ENCODE measurements at places on chromosomes 4 and X.

- no peak for DNase-seq
Observed at GRCh38 chr4:68272380-68272779, 26.9 kb upstream of the TMPRSS11B start.

GRCh38 chrX:100687128-100687527 lies 43.1 kb downstream of the SRPX2 start:
- DNase-seq: peak; percentile 42

- peak; percentile 18 for DNase-seq
Observed at GRCh38 chr4:140300271-140300970, 73.0 kb upstream of the SCOC start.

GRCh38 chr4:8701126-8702019 lies 108.8 kb downstream of the CPZ start:
- DNase-seq: no peak

- DNase-seq: no peak
Observed at GRCh38 chrX:152991123-152991522, 2.8 kb downstream of the PNMA5 start.

DNA sequence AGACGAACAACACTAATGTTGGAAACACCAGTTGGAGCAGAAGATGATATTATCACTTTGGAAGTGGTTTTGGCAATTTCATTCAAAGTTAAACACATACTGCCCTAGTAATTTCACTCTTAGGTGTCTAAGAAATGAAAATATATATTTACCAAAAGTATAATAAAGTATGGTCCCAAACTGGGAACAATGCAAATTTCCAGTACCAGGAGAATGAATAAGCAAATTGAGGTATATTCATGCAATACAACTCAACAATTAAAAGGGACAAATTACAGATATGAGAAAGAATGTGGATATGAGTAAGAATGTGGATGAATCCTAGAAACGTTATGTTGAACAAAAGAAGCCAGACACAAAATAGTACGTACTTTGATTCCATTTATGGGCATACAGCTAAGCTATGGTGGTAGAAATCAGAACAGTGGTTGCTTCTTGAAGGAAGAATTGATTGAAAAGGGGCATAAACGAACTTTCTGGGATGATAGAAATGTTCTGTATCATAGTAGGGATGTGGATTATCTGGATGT lies 10.0 kb downstream of the ELMOD2 start:
- DNase-seq: no peak

DNA sequence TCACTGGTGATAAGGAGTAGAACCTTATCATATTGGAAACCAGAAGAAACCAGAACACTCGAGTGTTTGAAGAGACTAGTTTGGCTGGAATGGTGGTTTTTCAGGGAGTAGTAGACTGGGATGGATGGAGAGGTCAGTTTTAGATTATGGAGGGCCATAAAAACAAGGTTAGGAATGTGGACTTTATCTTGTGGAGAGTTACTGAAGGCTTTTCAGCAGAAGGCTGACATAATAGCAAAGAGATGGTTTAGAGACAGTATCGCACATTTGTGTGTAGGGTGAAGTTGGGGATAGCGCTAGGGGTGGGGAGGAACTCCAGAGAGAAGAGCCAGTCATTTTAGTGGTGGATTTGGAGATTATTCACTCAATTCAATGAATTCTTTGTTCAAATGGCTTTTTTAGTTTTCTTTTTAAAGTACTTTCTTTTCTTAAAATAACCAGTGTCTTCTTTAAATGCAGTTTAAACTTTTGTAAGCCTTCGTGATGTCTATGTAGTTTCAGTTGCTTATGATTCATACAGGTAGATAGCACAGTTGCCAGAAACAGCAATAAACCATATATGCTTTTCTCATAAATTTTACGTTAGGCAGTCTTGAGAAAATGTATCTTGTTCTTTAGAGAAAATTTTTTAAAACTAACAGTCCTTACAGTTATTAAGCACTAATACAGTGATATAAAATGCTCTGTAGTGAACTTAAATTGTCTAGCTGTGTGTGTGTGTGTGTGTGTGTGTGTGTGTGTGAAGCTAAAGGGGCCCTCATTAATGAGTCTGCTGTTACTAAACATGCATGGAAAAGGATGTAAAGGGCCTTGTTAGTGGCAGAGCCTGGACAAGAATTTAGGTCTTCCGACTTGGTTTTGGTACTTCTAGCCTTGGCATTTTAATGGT lies 3.8 kb downstream of the ARHGAP10 start:
- no peak for DNase-seq

- no peak for DNase-seq
Observed at GRCh38 chr4:81445196-81445595, 26.5 kb downstream of the RASGEF1B start.

DNA sequence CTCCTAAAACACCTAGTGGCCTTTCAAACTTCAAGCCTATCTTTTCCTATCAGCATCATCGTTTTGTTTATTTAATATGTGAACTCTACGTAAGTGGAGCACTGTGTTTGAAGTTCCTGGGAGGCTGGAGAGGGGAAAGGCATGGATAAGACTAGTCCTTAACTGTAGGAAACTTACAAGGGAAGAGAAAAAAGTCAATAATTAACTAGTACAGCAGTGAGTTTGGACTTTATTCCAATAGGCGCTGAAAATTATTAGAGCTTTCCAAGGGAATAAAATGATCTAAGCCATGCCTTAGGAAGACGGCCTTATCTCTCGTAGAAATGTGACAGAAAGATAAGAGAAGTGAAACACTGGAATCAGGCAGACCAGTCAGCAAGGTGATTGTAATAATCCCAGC lies 55.3 kb downstream of the AMOT start:
- no peak for DNase-seq

GRCh38 chrX:23883737-23884354 lies 23.9 kb downstream of the APOO start:
- DNase-seq: peak; percentile 22

DNA sequence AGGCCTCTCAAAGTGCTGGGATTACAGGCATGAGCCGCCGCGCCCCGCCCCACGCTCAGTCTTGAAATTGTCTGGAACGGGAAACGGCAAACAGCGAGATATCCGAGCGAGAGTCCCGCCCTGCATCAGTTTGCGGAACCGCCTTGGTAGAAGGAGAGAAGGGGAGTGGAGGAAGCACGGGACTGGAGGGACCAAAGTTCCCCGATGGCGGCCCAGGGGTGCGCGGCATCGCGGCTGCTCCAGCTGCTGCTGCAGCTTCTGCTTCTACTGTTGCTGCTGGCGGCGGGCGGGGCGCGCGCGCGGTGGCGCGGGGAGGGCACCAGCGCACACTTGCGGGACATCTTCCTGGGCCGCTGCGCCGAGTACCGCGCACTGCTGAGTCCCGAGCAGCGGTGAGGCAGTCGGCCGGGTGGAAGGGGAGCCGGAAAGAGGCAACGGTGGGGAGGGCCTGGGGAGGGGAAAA lies at the start of gene BST1:
Gene BST1 (plus strand): TSS at position 125 of the 463 bp plus-strand sequence. CDS start 80 bp downstream, at position 205.
- peak; percentile 68 for DNase-seq

GRCh38 chr4:77154065-77154464 lies 2.9 kb upstream of the CCNG2 start:
- DNase-seq: no peak

- no peak for DNase-seq
Observed at GRCh38 chr4:21012851-21013331, 312.6 kb downstream of the PACRGL start.

DNA sequence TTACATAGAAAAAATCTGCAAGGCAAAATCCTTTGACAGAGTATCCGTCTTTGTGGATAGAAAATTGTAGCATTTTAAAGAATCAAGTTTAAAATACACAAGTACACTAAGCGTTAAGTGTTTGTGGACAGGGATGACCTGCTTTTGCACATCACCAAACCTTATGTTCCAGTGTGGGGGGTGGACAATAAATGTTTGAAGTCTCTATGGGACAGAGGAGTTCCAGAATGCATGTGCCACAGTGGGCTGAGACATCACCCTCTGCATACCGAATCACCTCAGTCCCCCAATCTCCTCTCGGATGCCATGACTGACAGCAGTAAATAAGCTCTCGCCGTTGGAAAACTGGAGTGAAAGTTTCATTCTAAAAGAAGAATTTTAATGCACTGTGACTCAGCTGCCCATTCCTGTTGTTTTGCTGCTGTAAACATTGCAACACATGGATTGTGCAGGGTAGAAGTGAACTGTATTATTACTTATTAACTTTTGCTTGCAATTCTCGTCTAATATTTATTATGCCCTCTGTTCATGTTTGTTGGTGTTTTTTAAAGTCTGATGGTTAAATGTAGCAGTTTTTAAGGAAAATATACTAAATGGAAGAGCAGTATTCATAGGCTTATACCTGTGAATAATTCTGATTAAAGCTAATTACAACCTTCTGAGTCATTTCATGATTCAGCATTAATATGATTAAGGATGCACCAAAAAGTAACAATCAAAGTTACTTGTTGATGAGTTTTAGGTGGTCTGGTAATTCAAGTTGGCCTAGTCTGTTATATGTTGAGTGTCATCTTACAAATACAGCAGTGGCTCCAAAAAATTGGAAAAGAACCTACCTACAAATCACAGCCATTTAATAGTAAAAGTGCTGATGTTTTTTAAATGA lies 24.0 kb downstream of the CDKN2AIP start:
- DNase-seq: no peak

DNA sequence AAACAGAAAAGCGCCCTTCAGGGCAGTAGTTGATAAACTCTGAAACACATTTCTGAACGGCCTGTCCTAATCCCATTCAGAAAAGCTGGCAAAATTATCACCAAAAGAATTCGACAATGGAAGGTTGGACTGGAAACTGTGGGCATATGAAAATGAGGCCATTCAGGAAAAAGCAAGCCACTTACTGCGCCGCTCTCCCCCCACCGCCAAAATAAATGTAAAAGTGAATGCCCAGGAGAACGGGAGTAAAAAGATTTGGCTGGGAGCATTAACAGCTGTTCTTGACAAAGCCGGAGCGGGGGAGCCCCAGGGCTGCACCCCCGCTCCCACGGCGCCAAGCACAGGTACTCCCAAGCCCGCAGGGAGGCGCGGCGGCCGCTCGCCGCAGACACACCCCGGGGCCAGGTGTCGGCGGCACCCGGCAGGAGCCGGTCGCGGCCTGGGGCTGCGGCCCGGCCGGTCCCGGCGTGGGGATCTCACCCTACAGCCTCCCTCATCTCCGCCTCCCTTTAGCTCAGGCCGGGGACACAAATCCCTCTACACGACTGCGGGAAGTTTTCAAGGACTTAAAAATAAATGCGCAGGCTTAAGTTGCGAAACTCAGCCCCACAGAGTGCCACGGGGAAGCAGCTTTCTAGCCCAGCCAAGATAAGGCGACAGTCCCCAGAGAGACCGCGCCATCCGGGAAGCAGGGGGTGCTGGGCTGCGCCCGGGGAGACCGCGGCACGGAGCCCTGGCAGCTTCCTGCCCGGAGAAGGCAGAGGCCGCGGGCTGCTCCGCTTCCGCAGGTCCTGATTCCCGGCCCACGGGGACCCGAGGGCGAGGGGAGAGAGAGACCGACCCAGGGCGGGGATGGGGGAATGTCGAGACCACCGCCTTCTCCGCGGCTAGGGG lies 593 bp downstream of the SH3RF1 start:
- DNase-seq: peak; percentile 59

GRCh38 chr4:144562019-144562705 lies 83.8 kb upstream of the HHIP start:
- no peak for DNase-seq

GRCh38 chrX:2875798-2876399 lies 47.2 kb downstream of the GYG2 start:
- DNase-seq: no peak

- DNase-seq: no peak
Observed at GRCh38 chr4:53014881-53015280, 152.8 kb downstream of the RASL11B start.

- no peak for DNase-seq
Observed at GRCh38 chr4:71266090-71266794, 72.6 kb upstream of the SLC4A4 start.

DNA sequence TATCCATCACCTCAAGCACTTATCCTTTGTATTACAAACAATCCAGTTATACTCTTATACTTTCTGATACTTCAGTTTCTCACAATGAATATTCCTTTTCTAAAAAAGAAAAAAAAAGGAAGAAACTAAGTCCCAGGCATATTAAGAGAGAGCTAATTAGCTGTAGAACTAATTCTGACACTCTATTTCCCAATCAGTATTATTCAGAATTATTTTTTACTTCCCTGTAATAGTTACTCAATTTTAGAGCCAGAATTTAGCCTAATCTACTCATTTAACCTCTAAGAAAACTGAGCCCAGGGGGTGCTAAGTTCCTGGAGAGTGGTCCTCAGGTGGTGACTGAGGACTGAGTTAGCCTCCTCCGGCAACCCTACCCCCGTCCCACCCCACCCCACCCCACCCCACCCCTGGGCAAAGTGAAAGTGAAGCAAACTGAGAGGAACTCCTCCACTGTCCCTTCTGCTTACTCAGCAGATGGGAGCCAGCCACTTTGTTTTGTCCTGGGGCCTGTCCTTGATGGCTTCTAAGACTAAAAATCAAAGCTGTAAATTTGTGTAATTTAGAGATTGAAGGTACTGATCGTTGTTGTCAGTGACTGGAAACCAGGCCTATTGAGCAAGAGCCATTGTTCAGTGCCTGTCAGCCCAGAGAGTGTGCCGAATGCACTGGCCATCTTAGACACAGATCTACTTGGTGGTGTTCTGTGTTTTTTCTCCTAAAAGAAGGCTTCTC lies 162.1 kb downstream of the CBR4 start:
- DNase-seq: no peak

DNA sequence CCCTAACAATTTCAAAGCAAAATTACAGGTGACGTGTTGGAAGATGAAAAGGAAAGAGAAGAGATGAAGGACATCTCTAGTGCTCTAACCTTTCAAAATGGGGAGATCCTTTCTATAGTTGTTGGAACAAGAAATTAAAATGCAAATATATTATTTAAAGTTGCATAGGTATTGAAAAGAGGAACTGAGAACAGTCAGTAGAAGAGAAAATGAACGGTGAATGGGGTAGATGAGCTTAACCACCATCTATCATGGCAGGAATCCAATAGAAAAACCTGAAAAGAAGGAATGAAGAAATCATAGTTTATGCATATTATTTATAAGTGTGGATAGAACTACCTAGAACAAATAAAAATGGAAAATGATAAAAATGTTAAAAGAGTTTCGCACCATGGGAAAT lies 42.0 kb downstream of the ANXA5 start:
- no peak for DNase-seq

- DNase-seq: no peak
Observed at GRCh38 chr4:176883681-176884418, 91.1 kb upstream of the VEGFC start.

DNA sequence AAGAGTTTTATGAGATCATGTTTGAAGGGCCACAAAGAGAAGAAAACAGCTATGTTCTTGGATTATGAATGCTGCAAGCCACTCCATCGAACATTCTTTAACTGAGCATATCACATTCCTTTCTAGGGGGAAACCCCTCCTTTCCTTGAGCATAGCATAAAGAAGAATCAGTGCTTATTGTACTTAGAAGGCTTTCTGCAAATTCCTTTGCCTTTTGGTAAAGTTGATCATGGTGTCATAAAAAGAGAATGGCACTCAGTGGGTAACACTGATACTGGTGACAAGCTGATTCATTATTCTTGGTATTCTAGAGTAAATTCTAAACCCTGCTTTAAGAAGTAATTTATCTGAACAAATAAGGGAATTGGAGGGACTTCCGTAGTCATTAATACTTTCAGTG lies 88.5 kb upstream of the GPR34 start:
- DNase-seq: no peak

Measured in activated T-cell treated with anti-CD3 and anti-CD28 coated beads, Interleukin-2, amount 50 U/mL, for 48 hours (primary cell).